ENCODE measurements at places on chromosomes 1 and 21.

GRCh38 chr1:2887941-2888855 lies 86.7 kb upstream of the TTC34 start:
- DNase-seq, result no peak

DNA sequence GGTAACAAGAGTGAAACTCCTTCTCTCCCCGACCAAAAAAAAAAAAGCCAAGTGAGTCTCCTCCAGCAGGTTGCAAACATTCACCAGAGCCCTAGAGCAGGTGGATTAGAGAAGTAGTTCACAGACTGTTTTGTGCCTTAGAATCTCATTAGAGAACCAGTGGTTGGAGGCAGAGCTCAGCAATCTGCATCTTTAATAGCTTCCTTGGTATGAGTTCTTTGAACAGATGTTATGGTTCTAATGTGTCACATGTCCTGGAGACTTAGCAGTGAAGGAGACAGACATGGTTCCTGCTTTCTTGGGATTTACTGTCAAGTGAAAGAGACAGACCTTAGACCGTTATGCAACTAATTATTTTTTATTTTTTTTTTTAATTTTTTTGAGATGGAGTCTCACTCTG lies 26.8 kb downstream of the SESN2 start:
- DNase-seq, result no peak

DNA sequence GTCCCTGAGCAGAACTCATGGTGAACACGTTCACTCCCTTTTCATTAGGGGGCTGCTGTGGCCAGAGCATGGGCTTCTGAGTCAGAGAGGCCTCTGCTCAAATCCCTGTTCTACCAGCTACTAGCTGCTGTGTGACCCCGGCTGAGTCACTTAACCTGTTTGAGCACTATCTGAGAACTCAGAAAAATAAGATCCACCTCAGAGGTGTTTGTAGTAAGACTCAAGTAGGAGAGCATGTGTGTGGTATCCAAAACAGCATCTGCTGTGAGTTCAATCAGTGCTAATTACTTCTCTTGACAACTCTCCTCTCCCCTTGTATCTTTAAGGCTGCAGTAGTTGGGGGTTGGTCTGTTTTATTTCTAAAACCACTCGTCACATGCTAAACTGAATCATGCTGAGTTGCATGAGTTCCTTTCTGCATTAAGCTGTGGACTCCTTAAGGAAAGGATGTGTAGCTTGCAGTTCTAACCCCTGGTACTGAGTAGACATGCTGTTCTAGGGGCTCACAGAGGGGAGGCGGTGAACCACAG lies 39.7 kb upstream of the JUN start:
- DNase-seq, result no peak

- no peak for DNase-seq
Observed at GRCh38 chr1:228215663-228216116, 7.8 kb downstream of the OBSCN start.

DNA sequence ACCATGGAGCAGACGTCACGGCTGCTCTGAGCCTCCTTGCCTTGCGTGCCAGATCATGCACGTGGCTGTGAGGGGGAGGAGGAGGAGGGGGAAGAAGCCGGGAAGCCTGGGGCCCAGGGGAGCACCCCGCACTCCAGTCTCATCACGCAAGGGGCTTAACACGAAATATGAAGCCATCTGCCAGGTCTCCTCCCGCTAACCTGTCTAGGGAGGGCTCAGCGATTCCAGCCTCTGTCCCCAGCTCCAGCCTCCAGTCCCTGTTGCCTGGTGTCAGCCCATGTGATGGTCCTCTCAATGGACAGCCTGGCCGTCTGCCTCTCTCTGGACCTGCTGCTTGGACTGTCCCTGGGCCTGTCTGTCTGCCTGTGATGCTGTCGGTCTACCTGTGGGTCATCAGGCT lies 22.5 kb upstream of the C1QA start:
- no peak for DNase-seq

- no peak for DNase-seq
Observed at GRCh38 chr1:214670098-214670497, 67.1 kb downstream of the CENPF start.

DNA sequence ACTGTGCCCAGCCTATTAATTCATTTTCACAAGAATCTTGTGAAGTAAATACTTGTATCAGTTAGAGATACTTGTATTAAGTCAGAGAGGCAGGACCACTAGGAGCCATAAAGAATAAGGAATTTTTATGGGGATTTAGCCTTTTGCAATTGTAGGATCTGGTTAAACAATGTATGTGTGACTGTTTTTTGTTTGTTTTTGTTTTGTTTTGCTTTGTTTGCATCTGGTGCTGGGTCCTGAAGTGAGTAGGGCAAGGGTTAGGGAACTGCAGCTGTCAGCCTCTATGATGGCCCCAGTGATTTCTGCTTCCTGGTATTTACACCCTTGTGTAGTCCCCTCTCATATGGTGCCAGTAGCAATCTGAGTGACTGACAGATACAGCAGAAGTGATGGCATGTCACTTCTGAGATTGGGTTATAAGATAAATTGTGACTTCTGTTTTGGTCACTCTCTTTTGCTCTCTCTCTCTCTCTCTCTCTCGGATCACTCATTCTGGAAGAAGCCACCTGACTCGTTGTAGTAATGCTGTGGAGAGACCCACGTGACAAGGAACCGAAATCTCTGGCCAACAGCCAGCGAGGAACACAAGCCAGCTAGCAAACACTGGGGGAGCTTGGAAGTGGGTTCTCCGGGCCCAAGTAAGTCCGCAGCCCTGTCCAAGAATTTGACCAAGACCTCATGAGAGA lies 96.2 kb upstream of the MARK1 start:
- no peak for DNase-seq

DNA sequence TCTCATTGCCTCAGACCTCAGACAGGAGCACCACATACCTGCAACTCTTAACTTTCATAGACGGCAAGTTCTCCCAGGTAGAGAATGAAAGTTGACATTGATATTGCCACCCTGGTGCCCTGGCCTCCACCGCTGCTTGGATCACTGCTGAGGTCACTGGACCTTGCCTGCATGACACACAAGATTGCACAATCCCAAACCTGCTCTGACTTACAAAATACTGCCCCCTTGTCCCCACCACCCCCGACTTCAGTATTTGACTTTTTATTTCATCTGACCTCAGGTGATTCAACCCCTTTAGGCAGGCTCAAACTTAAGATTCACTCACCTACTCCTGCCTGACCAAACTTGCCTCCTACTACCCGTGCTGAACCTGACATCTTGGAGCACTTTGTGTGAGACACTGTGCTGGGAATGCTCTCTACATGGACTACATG lies 43.1 kb upstream of the S1PR1 start:
- DNase-seq, result no peak

GRCh38 chr1:220787069-220787619 lies 431 bp downstream of the MTARC1 start:
- no peak for DNase-seq

- no peak for DNase-seq
Observed at GRCh38 chr1:244603498-244603897, 49.4 kb upstream of the DESI2 start.

GRCh38 chr21:34579411-34579810 lies 35.5 kb downstream of the RCAN1 start:
- DNase-seq, result no peak

- DNase-seq, result peak; percentile 82
Observed at GRCh38 chr1:26541816-26542711, 12.5 kb downstream of the RPS6KA1 start.

DNA sequence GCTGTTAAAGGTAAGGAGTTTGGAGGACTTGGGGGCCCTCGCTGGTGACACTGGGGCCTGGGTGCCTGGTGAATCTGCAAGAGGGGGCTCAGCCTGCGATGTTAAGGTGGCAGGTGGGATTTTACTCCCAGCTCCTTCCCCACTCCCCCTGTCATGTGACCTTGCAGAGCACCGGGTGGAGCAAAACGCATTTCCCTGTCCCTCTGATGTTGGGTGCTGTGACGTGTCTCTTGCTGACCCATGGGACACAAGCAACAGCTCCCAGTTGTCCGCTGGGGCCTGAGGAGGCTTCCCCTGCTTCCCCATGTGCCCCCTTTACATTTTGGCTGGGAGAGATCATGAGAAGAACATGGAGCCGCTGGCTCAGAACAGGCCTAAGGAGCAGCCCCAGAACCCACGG lies 319.0 kb downstream of the MATN1 start:
- DNase-seq, result no peak

DNA sequence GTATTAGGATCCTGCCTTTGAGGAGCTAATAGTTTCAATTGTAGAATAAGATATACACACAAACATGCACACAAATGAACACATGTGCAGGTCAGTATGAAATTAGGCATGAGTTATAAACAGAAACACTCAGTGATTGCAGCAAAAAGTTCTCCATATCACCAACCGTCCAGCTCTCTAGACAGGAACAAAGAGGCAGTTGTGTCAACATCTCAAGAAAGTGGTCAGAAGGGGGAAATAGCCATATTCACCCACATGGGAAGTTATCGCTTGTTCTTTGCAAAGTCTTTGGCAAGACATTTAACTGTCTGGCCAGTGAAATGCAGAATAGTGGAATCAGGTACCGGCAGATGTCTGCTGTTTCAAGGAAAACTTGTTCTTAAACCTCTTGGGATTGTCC lies 29.4 kb upstream of the PIGC start:
- no peak for DNase-seq

GRCh38 chr1:89633800-89634625 lies 1.1 kb downstream of the LRRC8C start:
- DNase-seq, result peak; percentile 31

GRCh38 chr1:168127503-168127902 lies 9.2 kb downstream of the GPR161 start:
- no peak for DNase-seq

- no peak for DNase-seq
Observed at GRCh38 chr1:45669859-45670655, 16.3 kb downstream of the GPBP1L1 start.

DNA sequence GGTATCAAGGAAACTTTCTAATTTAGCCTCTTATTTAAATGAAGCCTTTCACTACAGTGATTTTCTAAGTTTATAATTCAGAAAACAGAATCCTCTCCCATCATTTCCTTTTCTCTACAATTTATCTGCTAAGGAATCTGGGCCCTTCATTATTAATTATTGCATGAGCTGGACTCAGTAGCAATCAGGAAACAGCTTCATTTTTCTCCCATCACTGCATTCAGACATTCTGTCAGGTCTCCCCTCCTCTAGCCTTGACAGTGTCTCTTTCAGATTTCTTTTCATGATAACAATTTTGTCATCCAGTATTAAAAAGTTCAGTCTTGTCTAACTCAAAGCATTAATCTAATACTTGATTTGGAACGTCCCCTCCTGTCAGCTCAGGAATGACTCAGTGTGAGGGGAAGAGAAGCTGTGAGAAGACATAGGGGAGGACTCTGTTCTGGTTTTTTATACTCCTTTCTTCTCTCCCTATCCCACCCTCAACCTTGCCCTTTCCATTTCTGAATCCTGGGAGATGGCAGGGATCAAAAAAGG lies 28.1 kb downstream of the SLC44A5 start:
- no peak for DNase-seq

GRCh38 chr1:92081031-92081430 lies 886 bp downstream of the BTBD8 start:
- no peak for DNase-seq

GRCh38 chr1:241582921-241583321 lies 50.7 kb downstream of the KMO start:
- DNase-seq, result no peak

DNA sequence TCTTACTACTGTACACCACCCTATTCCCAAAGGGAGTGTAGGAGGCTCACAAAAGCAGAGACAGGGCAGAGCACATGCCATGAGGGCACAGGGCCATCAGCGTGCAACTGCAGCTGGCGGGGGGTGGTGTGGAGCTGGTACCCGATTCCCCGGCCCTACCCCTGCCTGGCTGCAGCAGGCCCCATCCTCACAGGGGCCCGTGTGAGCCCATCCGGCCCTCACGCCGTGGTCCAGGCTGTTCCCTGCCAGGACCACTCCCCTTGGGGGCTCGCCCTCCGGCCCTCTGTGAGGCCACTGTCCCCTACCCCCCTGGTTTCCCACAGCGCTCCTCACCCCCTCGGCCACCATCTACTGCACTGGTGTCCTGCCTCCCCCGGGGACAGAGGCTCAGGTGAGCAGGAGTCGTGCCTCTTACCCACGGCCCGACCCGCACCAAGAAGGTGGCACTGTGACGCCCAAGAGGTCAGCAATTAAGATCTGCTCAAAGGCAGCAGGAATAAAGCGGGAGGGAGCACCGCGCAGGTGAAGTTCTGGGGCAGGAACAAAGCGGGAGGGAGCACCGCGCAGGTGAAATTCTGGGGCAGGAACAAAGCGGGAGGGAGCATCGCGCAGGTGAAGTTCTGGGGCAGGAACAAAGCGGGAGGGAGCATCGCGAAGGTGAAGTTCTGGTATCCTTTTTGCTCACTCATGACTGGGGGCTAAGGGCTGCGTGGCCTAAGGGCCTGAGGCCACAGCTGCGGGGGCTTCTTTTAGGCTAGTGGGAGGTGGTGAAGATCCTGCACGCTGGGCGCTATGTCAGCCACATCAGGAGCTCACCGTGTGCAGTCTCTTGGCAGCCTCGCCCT lies 3.9 kb downstream of the POFUT2 start:
- DNase-seq, result no peak

DNA sequence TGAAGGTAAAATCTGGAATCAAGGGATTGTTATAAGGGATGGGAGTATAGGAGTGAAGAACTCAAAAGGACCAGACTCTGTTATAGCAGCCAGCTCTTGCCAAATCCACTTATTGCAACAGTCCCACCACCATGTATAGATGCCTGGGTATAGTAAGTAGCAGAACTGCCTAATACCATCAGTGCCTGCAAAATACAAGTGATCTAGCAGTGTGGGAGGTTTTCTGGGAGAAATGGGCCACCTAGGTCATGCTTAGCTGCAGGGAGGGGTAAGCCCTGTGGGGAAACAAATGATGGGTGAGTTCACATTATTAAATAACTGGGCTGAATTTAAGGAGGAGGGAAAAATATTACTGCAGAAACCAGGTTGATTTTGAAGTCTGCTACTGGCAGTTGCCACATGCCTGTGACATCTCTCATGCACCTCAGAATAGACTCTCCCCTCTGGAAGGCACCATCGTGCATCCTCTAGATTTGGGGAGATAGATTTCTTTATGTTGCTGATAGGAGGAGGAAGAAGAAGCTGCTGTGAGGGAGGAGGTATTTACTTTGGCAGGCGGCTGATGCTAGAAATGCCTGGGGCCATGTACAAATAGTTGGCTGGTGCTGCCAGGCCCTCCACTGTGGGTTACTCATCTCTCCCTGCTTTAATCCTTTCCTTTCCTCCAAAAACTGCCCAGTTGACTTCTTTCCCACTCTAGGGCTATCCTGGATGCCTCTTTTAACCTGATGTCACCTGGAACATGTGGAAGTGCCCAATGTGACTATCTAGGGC lies 27.5 kb downstream of the HLX start:
- DNase-seq, result no peak

GRCh38 chr1:69263921-69264391 lies 303.8 kb upstream of the LRRC7 start:
- DNase-seq, result no peak

DNA sequence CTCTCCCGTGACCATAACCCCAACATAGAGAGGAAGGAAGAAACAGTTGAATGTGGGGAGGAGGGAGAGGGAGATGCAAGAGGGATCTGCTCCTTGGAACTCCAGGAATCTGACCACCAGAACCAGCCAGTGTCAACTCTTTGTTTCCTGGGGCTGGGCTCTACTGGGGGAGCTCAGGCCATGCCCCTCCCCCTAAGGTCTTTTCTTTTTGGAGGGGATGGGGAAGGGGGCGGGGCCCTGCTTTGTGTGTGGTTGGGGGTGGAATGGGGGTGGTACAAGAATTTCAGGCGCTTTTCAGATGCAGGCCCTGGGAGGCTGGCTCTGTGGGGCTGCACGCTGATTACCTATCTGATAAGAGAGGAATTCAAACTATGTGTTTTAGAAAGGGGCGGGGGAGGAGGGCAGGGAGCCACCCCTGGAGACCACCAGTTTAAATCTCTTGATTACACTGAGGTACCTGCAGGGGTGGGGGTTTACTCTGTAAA lies 8.3 kb downstream of the LIN28A start:
- DNase-seq, result no peak

Measured in stimulated activated naive CD4-positive, alpha-beta T cell treated with Interleukin-2 at 50 U/mL for 16 hours (primary cell).